ENCODE measurements at places on chromosomes 5 and 9. TPM values are rescaled to one million over a fixed set of nuclear protein-coding genes. Genes with fewer than 3 reads are reported as not detected.

GRCh38 chr5:153896117-153896516 is 142.6 kb downstream of the FAM114A2 start:
- H3K4me1 ChIP-seq: no peaks in the 10 kb centered on the region
- H3K27ac ChIP-seq: no peak overlapping the region
- H3K4me3 ChIP-seq: no peak overlapping the region
- no peaks in the 10 kb centered on the region for H3K36me3 ChIP-seq
- H3K27me3 ChIP-seq: no peaks in the 10 kb centered on the region

DNA sequence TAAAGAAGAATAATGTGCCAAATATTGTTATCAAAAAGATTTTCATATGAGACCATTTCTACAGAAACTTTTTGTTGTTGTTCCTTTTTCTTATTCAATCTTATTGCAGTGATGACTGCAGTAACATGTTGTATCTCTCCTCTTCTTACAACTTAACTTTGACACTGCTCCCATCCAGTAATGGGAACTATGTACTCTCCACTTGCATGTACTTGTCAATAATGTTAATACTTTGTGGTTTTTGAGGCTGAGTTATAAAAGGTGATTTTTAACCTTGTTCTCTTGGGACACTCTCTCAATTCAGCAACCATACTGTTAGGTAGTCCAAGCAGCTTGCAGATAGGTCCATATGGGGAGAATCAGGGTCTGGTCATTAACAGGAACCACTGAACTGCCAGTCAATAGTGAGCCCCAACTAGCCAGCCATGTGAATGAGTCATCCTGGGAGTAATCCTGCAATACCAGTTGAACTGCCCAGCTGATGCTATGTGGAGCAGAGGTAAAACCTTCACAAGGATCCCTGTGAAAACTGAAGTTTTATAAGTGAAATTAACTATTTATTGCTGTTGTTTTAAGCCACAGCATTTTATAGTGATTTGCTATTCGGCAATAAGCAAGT is 199.6 kb upstream of the DAB2 start:
- DNase-seq: no peak
- no peak overlapping the region for H3K4me3 ChIP-seq
- no peaks in the 10 kb centered on the region for H3K27me3 ChIP-seq
- no peaks in the 10 kb centered on the region for H3K36me3 ChIP-seq
- peaks cover 4% of the 10 kb centered on the region for H3K4me1 ChIP-seq
- H3K27ac ChIP-seq: no peak overlapping the region

DNA sequence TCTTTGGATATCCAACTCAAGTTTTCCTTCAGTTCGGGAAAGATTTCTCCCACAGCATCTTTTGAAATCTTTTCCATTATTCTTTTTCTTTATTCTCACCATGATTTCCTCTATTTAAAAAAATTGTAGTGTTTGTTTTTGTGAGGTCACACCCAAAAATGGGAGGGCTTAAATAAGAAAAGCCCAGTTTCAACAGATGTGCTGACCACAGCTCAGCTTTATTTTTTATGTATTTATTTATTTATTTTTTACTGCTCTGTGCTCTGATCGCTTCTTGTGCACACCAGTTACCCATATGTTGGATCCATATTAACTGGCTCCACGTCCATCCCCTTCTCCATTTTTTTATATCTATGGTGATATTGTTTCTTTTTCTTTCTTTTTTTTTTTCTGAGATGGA is 20.3 kb downstream of the GFPT2 start:
- DNase-seq: no peak
- no peaks in the 10 kb centered on the region for H3K27me3 ChIP-seq
- no peaks in the 10 kb centered on the region for H3K4me1 ChIP-seq
- H3K4me3 ChIP-seq: no peak overlapping the region
- H3K36me3 ChIP-seq: no peaks in the 10 kb centered on the region

DNA sequence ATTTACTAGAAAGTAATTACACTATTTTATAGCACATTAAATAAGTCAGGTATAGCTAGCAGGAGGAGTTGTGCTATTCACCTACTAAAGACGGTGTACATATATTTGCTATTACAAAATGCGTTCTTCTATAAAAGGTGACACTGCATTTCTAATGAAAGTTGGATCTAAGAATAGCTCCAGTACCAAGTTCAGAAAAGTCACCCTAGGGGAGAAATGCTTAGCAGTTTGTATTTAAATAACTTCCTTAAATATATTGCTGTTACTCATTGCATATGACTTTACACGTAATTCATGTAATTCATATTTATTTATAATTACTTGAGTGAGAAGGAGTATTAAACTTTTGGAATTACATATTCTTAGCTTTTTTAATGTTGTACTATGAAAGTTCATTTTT is 7.0 kb upstream of the SUB1 start:
- no peak overlapping the region for H3K4me3 ChIP-seq
- no peaks in the 10 kb centered on the region for H3K36me3 ChIP-seq
- no peaks in the 10 kb centered on the region for H3K27me3 ChIP-seq

DNA sequence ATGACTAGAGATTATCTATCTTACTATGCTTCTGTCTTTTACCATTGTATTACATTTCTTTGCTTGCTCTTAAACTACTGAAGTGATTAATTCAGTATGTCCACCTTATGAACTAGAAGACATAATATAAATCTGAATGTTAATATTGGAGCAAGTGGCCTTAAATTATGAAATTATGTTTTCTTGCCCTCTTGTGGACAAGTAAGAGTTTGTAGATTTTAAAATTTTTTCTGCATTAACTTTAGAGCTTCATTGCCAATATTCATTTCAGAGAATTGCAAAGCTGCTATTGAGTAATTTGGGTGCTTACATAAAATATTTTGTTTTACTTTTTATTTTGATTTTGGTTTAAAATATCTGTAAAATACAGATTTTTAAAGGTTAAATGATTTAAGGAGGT is 55.3 kb downstream of the RANBP17 start:
- H3K4me1 ChIP-seq: no peaks in the 10 kb centered on the region
- DNase-seq: no peak
- H3K36me3 ChIP-seq: no peaks in the 10 kb centered on the region
- no peak overlapping the region for H3K4me3 ChIP-seq

- H3K36me3 ChIP-seq: no peaks in the 10 kb centered on the region
- no peaks in the 10 kb centered on the region for H3K27me3 ChIP-seq
- no peak for DNase-seq
- peaks cover 14% of the 10 kb centered on the region for H3K4me1 ChIP-seq
These were observed 110.5 kb downstream of the SNX18 start for GRCh38 chr5:54628050-54628449.

DNA sequence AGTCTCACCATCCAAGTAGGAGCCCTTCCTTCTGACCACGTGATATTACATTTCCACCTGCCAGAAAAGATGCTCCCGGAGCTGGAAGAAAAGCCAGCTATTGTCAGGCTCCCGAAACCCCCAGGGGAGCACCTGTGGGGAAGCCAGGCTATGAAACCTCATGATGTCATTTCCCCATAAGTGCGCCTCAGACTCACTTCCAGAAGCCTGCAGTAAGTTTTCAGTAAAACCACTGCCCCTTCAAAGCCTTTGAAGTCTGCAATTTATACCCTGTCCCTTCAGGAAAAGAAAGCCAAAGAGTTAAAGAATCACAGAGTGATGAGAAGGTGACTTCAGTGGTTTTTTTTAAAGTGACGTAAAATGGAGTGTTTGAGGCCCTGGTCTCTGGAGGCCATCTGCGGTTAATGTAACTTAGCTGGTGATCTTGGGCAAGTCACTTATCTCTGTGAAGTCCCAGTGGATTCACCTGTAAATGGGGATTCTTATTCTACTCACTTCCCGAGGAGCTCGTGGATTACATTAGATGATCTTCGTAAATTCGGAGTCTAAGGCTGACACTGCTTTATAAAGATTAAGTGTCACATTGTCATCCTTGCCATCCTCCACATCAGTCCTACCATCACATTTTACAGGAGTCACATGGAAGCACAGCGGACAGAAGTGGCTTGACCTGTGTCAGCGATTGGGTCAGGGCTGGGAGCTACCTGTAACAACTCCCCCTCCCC is 2.6 kb upstream of the SEMA6A start:
- no peaks in the 10 kb centered on the region for H3K27me3 ChIP-seq
- DNase-seq: no peak
- no peak overlapping the region for H3K4me3 ChIP-seq
- no peak overlapping the region for H3K27ac ChIP-seq
- H3K36me3 ChIP-seq: no peaks in the 10 kb centered on the region

DNA sequence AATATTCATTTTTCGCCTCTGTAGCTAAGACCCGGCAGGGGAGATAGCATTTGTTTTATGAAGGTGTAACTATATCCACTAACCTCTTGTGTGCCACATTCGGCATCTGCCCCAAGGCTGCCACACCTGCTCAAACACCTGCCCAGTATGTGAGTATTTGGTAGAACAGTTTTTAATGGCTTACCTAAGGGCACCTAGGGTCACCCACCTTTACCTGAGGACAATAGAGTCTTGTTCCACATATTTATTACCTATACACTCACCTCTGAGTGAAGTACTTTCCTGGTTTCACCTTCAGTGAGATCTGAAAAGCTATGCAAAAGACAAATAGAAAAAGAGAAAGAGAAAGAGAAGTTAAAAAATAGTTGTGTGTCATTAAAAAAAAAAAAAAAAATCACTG is 68.0 kb upstream of the PIP5K1B start:
- DNase-seq: no peak
- no peak overlapping the region for H3K27ac ChIP-seq
- no peaks in the 10 kb centered on the region for H3K36me3 ChIP-seq
- no peaks in the 10 kb centered on the region for H3K4me1 ChIP-seq
- H3K27me3 ChIP-seq: no peaks in the 10 kb centered on the region

- no peak overlapping the region for H3K27ac ChIP-seq
- no peaks in the 10 kb centered on the region for H3K36me3 ChIP-seq
- no peaks in the 10 kb centered on the region for H3K27me3 ChIP-seq
These were observed 24.8 kb upstream of the DENND1A start for GRCh38 chr9:123954518-123955280.

GRCh38 chr5:137667341-137667740 is 68.5 kb downstream of the KLHL3 start:
- no peak for DNase-seq
- H3K27ac ChIP-seq: peak overlapping the region; percentile 50
- H3K36me3 ChIP-seq: no peaks in the 10 kb centered on the region
- peaks cover 13% of the 10 kb centered on the region for H3K4me1 ChIP-seq
- H3K27me3 ChIP-seq: no peaks in the 10 kb centered on the region

GRCh38 chr9:16824545-16825330 is 45.7 kb downstream of the BNC2 start:
- no peaks in the 10 kb centered on the region for H3K27me3 ChIP-seq
- peak overlapping the region; percentile 8 for H3K27ac ChIP-seq
- peaks cover 65% of the 10 kb centered on the region for H3K4me1 ChIP-seq
- H3K4me3 ChIP-seq: no peak overlapping the region
- DNase-seq: no peak
- no peaks in the 10 kb centered on the region for H3K36me3 ChIP-seq

GRCh38 chr9:69798744-69799143 is 21.9 kb upstream of the CFAP95 start:
- no peak overlapping the region for H3K27ac ChIP-seq
- H3K27me3 ChIP-seq: no peaks in the 10 kb centered on the region

DNA sequence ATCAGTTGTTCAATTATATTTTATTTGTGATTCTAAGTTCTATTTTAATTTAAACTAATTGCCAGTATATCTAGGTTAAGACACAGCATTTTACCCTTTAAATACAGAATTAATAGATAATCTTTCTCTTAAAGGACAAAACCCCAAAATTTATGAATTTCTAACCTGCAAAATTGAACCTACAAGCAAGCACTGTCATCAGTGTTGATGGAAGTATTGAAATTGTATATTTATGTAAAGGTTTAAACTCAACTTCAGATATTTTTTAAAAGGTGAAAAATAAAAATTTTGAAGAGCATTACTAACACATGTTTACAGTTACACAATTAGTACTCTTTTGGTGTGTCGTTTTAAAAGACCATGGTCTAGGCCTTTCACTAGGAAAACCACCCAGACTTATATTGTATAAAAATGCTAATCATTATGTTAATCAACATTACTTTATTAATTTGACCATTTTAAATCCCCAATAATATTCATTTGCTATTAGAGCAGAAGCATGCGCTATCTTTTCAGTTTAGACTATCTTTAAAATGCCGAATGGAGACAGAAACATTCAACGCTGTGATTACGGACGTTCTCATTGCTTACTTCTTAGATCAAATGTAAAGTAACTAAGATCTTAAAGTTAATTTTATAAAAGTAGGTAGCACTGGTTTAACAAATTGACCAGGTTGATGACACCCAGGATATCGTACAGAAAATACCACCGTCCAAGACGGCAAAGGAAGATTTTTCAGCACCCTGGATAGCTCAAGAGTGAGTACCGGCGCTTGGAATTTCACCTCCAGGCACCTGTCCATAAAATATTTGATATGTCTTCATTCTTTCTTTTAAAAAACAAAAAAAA is 3.2 kb downstream of the OTP start:
- DNase-seq: no peak
- H3K4me1 ChIP-seq: peaks cover 56% of the 10 kb centered on the region
- no peaks in the 10 kb centered on the region for H3K36me3 ChIP-seq
- no peak overlapping the region for H3K27ac ChIP-seq
- H3K27me3 ChIP-seq: peaks cover 86% of the 10 kb centered on the region

- peaks cover 33% of the 10 kb centered on the region for H3K27me3 ChIP-seq
- H3K36me3 ChIP-seq: no peaks in the 10 kb centered on the region
- no peak overlapping the region for H3K4me3 ChIP-seq
- H3K4me1 ChIP-seq: peaks cover 33% of the 10 kb centered on the region
- no peak for DNase-seq
- no peak overlapping the region for H3K27ac ChIP-seq
These were observed 5.5 kb downstream of the FOXB2 start for GRCh38 chr9:77024776-77025545.

DNA sequence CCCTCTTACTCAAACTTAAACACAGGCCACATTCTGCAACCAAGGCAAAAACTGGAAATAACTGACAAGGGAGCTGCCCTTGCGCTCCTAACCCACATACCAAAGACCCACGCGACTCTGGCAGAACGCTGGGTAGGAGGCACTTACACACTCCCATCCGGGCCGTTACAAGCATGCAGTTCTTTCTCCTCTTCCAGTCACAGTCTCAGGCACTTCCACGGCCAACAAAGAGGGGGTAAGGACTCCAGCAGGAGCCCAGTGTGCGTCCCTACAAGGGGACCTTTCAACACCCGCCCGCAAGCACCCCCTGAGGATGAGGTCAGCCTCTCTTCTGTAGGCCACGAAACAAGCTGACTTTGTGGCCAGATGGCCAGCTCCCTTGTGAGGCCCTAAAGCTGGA is 57.4 kb downstream of the SERINC5 start:
- no peaks in the 10 kb centered on the region for H3K4me1 ChIP-seq
- no peak overlapping the region for H3K27ac ChIP-seq
- no peak for DNase-seq
- H3K27me3 ChIP-seq: no peaks in the 10 kb centered on the region
- H3K36me3 ChIP-seq: peaks cover 5% of the 10 kb centered on the region
- no peak overlapping the region for H3K4me3 ChIP-seq

COL5A1 gene
- total RNA-seq: 12.8 TPM

SLC45A2 gene
- not detected for total RNA-seq

RNF145 gene
- total RNA-seq: 70.3 TPM

ENHO gene
- not detected for total RNA-seq

TXNDC8 gene
- not detected for total RNA-seq

PRR7 gene
- total RNA-seq: 5.7 TPM

ABCA1 gene
- 37.6 TPM for total RNA-seq

GRXCR2 gene
- total RNA-seq: not detected
